T-helper 9 cell (primary cell): ENCODE measurements at places on chromosomes 3 and 15.

- no peak for DNase-seq
Measured at GRCh38 chr3:157390713-157391515, 45.7 kb upstream of the PTX3 start.

DNA sequence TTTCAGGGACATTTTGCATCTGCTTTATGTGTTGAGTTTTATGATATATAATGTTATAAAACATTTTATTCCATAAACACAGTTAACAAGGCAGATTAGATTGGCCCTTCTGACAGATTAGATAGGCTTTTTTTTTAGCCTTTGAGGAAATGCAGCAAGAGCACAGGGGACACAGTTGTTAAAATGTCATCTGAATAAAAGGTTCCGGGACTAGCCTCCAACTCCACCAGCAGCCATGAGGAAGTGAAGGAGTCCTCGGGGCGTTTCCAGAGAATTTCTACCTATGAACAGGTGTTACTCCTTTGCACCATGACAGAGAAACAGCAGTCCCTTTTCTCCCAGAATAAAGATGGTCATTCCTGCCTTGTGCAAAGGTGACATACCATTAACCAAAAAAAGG, 167.8 kb upstream of the KBTBD8 start:
- DNase-seq: no peak

- no peak for DNase-seq
Measured at GRCh38 chr15:45665261-45665660, 30.4 kb downstream of the SQOR start.

DNA sequence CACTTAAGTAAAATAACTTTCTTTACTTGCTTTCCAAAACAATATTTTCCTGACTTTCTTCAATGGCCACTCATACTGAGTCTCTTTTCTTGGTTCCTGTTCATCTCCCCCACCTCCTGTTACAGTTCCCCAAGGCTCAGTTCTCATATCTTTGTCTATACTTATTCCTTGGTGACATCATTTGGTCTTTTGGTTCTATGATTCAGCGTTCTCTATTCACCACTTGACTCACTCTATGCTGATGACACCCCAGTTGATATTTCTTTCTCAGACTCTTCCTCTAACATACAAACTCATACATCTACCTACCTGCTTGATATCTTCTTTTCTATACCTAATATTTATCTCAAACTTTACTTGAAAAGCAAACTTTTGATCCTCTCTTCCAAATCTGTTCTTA, 85.0 kb upstream of the P3H2 start:
- DNase-seq: no peak

DNA sequence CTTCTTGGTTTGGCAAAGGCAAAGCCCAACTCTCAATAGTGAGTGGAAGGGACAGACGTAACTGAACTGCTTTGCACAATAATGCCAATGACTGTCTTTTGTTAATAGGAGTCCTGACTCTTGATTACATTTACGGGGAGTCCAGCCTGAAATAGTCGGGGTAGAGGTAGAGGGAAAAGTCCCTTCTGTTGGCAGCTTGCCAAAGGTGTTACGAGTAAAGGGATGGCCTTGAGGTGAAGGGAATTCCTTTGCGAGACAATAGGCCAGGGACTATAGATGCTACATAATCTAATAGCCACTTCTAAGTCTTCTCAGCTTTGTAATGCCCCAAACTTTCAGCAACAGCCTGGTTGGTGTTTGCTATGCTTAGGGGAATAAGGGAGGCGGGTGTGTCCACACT, 2.2 kb upstream of the SENP2 start:
- no peak for DNase-seq

GRCh38 chr3:184616436-184616835, 54.9 kb downstream of the EPHB3 start:
- DNase-seq: no peak

DNA sequence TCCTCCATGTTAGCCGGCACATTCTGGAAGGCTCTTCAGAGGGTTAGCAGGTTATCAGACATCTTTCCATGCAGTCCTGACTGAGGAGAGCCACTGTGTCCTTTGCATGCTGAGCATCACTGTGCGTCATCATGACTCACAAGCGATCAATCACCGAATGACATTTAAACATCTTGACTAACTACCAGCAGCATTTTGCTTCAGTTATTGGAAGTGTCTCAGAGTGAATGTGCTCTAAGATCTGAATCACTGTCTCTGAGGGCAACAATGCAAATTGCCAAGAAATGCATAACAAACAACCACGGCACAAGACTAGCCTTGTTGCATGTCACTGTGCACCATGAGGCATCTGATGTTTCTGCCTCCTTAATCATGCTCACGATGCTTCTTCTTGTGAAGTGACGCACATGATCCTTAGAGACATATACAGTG, 18.3 kb upstream of the ATP8B4 start:
- DNase-seq: no peak

DNA sequence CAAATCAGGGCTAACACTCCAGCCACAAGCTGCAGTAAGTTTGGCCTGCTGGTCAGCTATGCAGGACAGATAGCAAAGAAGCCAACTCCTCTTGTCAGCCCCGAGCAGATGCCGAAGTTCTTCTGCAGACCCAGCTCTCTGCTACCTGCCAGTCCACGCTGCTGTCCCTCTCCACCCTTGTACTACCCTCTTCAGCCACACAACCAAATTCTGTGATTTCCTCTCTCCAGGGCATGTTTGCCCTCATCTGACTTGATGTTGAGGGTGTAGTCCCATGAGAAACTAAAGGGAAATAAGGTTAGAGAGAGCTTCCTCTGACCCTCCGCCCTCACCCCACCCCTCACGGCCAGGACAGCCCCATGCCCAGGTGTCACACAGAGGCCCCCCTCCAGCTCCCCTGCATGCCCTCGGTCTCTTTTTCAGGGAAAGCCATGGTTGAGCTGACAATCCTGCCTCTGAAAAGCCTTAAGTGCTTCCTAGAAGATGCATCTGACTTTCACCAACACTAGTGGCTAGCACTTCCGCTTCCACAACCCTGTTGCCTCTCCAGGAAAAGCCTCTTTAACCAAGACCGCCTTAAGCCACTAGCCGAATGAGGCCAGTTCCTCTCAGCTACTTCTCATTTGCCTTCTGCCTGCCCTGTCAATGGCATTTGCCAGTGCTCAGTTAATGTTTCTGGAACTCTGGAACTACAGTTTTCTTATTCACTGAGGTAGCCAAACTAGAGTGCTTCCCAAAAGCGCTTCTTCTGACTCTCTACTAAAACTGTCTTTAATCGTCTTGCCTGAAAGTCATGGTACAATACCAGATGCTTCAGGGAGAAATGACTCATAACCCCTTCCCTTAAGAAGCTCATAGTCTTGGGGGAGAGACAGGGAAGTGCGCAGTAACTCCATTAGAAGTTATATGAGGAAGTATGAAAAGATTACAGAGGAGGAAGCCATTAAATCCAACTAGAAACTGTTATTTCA, 300.4 kb upstream of the STT3B start:
- DNase-seq: no peak

DNA sequence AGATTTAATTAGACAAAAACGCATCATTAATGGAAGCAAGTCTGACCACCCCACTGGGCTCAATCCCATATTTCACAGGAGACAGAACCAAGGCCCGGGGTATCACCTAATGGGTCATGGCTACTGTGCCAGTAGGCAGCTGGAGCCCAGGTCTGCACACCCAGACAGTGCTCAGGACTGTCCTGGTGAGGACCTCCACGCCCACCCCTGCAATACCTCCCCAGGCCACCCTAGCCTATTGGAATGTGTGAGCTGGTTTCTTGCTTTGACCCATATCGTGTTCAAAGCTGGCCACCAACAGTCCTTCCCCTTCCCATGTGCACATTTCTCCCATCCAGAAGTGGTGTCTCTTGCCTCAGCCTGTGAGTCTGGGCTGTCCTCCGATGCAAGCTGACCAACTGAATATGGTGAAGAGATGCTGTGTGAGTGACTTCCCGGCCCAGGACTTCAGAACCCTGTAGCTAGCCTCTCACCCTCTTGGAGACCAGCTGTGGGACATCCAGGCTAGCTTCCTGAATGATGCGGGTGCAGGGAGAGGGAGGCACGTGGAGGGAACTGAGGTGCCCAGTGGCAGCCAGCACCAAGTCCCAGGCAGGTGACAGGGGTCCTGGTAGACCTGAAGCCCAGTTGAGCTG, 19.1 kb downstream of the SLC6A20 start:
- no peak for DNase-seq

GRCh38 chr3:133509488-133509887, 64.0 kb upstream of the CDV3 start:
- no peak for DNase-seq

DNA sequence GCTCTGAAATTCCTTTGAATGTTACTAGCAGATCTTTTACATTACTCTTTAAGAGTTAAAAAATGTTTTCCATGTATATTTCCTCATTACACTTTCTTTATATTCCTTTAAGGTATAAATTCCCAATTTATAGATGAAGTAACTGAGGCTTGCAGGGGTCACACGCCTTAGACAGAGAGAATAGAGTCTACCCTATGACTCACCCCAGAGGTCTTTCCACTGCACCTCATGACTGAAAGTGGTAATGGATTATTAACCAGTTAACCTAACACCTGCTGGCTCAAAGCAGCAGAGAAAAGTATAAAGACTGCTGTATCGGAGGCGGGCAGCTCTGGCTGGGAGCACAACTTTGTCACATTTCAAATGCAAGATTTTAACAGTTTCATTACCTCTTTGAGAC, 37.7 kb downstream of the LDHAL6B start:
- DNase-seq: no peak

GRCh38 chr3:43709022-43709421, 18.3 kb downstream of the ABHD5 start:
- no peak for DNase-seq

GRCh38 chr3:169610888-169611291, 52.6 kb downstream of the MECOM start:
- no peak for DNase-seq

- DNase-seq: no peak
Measured at GRCh38 chr15:48058371-48058770, 62.4 kb upstream of the SLC24A5 start.

GRCh38 chr15:84721371-84721770, 5.4 kb upstream of the SEC11A start:
- DNase-seq: no peak

DNA sequence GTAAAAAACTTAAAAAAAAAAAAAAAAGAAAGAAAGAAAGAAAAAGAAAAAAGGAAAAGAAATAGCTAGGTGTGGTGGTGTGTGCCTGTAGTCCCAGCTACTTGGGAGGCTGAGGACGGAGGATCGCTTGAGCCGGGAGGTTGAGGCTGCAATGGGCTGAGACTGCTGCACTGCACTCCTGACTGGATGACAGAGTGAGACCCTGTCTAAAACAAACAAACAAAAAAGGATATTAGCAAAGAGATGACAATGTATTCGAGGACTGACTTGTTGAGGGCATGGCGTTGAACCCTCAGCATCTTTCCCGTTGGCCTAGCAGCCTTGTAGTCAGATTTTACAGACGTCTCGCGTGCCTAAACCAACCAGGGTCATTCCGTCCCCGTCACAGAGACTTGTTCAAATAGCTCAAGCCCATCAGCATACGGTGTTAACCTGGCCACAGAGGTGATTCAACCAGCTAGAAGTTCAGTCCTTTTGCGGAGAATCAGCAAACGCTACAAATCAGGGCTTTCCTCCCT, 528 bp upstream of the NIT2 start:
- no peak for DNase-seq

DNA sequence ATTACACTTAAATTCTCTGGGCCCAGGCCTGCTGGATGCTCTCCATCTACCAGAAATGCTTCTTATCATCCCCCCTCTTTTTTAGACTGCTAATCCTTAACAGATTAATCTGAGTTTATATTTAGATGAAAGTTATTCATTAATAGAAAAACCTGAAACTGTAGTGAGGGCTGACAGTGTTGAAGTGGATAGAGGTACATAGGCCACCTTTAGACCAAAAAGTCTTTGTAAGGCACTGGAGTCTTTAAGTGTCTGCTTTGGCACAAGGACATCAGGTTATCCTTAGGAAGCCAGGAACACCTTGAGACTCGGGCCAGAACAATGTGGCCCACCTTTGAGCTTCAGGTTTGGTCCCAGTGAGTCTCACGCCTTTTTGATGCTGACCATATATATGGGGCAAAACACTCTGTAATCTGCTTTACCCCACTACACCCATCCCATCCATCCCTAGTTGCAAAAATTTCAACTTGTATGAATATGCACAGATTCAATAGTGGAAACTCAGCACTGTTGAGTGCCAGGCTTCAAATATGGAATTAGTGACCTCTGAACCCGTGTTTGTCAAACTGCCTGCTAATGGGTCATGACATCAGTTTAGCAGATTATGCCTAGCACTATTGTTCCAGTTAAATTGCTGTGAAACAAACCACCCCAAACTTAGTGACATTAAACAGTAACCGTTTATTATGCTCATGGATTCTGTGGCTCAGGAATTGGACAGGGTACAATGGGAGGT, 44.0 kb downstream of the PDE8A start:
- no peak for DNase-seq

DNA sequence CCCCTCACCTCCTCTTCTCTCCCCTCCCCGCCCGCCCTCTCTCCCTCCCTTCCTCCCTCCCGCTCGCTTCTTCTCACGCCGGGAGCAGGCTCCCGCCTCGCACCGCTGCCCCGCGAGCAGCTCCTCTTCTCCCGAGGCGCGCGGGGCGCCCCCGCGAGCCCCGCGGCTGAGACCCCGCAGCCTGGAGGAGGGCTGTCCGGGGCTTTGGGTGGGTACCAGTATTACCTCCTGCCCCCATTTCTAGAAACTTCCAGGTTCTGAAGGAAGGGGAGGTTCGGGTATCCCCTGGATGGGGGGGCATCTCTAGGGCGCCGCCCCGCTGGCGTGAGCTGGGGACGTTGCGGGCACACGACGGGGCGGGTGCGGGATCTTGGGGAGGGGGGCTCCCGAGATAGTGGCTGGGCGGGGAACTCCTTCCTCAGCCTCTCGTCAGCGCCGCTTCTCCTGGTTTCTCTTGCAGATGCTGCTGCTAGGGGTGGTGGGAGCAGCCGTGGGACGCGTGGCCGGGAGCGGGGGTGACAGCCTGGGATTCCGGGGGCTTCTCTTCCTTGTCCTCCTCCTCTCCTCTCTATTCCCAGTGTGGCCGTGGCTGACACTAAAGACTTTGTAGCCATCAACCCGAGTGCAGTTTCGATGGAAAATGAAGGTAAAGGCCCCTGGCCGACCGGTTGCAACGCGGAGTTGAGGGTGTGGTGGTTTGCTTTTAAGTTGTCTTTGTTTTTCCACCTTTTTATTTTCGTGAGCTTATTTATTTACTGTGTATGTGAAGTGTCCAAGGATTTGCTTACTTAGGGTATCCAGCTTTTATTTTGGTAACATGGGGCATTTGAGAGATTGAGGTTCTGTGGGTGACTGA, 474 bp downstream of the ATP2C1 start:
- peak; percentile 46 for DNase-seq

- no peak for DNase-seq
Measured at GRCh38 chr3:106317141-106318055, 448.6 kb upstream of the CBLB start.

DNA sequence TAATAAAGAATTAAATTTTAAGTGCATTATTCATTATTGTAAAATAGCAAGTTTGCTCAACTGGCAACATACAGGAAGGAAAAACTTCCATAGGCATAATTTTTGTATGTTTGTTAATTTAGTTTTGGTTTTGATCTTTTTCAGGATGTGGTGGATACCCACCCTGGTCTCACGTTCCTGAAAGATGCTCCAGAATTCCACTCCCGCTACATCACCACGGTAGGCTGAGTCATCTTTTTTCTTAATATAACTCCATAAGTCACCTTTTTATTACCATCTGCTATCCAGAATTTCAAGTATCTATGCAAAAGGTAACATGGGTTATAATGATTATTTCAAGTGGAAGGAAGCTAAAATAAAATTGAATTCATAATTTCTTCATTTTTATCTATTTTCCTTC, 104.8 kb downstream of the PPP2R3A start:
- DNase-seq: no peak

GRCh38 chr3:108406063-108406660, 104.2 kb downstream of the MYH15 start:
- no peak for DNase-seq

- no peak for DNase-seq
Measured at GRCh38 chr3:8529738-8530525, 28.3 kb downstream of the LMCD1 start.
